GM19239 (cell line): ENCODE measurements at places on chromosomes 16 and 17.

- no peak for DNase-seq
These were observed 37.5 kb downstream of the CREBBP start for GRCh38 chr16:3842994-3843393.

DNA sequence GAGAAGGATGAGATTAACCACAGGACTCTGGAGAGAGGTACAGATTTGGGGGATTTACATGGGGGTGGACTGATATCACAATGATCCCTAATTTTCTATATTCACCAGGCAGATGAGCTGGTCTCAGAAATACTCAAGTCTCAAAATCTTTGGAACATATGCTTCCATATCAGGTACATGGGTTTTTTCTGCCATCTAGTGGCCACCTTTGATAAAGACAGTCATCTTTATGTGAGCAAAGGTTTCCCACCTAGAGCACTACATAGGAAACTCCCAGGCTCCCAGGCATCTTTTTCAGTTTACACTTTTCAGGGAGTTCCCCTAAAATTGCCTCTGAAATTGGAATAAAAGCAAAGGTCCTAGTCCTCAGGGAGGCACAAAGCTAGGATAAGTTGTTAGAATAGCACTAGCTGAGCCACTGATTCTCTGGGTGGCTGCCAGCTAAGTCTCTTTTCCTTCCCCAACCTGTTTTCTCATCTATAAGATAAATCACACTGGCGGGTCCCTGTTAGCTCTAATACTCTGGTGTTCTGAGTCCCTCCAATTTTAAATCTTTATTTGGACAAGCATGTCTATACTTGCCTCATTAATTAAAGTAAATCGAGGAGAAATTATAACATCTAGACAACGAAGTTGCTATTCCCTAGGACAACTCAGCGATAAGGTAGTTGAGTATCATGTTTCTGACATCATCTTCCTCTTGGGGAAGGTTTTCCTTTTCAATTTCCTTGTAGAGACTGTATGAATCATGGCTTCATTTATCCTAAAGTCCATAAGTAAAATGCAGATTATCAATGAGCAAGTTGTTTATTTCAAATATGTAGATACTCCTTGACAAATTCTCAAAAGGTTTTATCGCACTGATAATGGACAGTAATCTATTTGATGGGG, 19.0 kb upstream of the MON1B start:
- DNase-seq = no peak

DNA sequence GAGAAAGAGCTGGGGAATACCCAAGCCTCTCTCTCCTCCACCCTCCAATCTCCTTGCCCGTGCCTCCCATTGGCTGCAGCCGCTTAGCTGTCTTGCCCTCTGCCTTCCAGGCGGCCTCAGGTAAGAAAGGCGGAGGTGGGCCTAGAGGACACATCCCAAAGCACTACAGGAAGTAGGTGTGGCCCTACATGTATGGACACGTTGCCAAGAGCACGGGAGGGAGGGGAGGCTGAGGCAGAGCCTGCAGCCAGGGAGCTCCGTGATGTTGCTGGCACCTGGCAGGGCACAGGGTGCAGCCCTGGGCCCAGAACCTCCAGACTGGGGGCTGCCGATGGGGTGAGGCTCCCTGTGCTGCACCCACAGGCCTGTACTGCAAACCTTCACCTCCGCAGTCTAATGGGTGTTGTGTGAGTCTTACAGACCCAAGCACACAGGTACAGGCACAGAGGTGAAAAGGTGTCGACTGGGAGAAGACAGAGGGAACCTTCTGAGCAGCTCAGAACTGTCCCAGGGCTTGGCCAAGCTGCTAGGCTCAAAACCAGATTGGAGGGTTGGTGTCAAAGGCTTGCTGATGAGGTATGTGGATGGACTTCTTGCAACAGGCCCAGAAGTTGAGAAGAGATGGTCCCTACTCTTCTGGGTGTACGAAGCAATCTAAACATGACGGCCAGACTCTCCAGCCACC, 23.5 kb upstream of the FOXK2 start:
- no peak for DNase-seq

GRCh38 chr16:718922-719321, 2.0 kb upstream of the ANTKMT start:
- DNase-seq = no peak

GRCh38 chr17:36592316-36592715, 637 bp downstream of the DHRS11 start:
- no peak for DNase-seq
